Left kidney (tissue), 8 donors: ENCODE measurements at places on chromosomes 13 and 19.

DNA sequence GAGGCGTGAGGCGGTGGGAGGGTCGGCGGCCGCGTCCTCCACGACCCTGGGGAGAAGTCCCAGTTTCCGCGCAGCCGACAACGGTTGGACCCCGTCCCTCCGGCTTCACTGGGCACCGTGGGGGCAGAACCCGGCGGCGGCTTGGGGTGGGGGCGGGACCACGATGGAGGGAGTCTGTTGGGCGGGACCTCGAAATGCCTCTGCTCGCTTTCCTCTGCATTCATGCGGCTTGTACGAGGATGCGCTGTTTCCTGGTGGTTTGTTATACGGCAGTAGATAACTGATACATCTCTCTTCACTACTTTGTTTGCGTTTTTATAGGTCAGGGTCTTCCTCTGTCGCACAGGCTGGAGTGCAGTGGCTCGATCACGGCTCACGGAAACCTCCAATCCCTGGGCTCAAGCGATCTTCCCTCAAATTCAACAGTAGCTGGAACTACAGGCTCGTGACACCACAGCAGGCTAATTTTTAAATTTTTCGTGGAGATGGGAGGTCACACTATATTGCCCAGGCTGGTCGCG lies 24.6 kb upstream of the ZNF846 start:
- DNase-seq = no peak

- DNase-seq = no peak
Measured at GRCh38 chr19:44954278-44954648, 917 bp upstream of the CLPTM1 start.

DNA sequence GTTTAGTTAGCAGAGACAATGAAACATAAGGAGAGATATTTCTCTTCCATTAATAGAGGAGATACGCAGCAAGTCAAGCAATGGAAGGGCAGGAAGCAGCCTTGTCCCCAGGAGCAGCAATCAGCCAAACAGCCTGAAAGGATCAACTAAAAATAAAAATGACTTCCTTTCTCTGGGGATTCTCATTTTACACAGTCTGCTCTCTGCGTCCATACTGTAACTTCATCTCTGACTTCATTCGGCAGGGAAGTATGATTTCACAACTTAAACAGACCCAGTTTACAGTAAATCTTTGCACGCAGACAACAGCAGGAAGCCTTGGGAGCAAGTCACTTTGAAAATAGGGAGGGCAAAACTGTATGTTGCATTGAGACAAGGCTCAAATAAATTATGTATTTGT lies 826.7 kb downstream of the DIAPH3 start:
- no peak for DNase-seq

GRCh38 chr13:102901056-102901455 lies 55.2 kb downstream of the ERCC5 start:
- DNase-seq = no peak

GRCh38 chr19:10965398-10965797 lies 4.6 kb downstream of the SMARCA4 start:
- DNase-seq = no peak

DNA sequence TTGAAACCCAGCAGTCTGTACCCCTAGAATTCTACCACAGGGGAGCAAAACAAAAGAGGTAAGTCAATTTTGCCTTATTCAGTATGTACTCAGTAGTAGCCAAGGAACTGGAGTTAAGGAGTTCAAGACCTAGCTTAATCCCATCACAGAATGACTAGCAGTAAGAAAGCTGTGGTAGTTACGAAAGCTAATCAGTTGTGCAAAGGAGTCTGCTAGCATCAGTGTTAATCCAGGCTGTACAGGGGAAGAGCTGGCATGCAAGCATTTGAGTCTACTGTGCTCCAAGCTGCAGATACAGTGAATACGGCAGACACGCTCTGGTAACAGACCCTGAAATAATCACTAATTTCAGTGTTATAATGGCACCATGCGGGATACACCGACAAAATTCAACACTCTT lies 4.7 kb downstream of the DNMT1 start:
- DNase-seq = no peak

DNA sequence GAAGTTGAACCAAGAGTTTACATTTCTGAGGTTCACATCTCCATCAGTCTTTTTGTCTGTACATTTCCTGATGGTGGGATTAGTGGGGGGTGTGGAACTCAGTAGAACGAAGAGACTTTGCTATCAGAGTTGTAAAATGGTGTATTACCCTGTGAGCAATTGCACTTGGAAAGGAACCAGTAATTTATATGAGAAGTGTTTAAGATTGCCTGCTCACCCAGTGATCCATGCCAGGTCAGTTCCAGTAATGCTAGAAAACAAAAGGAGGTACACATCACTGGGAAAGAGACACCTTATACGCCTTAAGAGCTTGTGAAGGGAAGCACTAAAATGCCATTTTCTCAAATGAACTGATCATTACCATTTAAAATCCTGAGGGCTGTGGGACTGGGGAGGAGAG lies 7.5 kb upstream of the DACH1 start:
- DNase-seq = no peak

- no peak for DNase-seq
Measured at GRCh38 chr13:106835477-106835876, 267.5 kb upstream of the ARGLU1 start.

- DNase-seq = no peak
Measured at GRCh38 chr13:79973533-79973963, 367.4 kb downstream of the SPRY2 start.

- DNase-seq = no peak
Measured at GRCh38 chr13:27128825-27129627, 42.6 kb downstream of the USP12 start.

DNA sequence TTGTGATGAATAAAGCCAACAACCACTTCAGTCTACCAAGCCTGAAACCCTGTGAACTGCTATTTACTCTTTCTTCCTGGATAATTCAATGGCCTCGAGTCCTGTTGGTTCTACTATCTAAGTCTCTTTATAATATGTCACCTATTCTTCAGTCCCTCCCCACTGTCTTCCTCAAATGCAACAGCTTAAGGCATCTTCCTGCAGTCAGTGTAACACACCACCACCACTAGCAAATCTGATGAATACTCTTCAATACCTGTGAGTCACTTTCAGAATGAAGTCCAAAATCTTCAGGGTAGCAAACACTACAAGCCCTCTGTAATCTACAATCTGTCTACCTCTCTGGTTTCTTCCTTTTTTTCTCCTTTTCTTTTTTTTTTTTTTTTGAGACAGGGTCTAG lies 32.9 kb downstream of the ZDHHC20 start:
- no peak for DNase-seq

DNA sequence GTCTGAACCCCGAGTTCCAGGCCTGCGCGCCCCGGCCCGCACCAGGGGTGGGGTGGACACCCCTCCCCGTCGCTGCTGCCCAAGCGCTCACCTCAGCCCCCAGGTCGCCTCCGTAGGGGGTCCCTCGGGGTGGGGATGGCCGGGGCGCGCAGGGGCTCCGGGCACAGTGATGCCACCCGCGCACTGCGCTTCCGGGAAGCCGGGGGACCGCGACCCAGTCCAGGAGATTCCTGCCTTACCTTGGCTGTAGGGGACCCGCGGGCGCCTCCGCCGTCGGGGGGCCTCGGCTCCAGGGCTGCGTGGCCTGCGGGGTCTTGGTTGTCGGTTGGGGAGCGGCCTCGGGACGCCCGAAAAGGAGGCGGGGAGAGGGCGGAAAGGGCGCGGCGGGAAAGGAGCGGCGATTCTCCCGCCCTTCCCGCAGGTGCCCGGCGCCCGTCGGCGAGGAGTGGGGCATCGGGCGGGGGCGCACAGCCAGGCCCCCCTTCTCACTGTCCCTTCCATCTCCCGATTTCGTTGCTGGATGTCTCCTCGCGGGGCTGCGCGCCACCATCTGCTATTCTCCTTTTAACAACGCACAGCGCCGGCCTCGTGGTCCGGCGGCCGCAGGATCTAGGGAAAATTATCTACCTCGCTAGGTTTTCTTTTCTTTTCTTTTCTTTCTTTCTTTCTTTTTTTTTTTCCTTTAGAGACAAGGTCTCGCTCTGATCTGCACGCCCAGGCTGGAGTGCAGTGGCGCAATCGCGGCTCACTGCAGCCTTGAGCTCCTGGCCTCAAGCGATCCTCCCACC lies at the start of gene KEAP1:
TSS of gene KEAP1 (minus strand) at position 355 of the 788 bp plus-strand sequence. CDS start 3,323 bp downstream, outside the sequence.
- DNase-seq = no peak

DNA sequence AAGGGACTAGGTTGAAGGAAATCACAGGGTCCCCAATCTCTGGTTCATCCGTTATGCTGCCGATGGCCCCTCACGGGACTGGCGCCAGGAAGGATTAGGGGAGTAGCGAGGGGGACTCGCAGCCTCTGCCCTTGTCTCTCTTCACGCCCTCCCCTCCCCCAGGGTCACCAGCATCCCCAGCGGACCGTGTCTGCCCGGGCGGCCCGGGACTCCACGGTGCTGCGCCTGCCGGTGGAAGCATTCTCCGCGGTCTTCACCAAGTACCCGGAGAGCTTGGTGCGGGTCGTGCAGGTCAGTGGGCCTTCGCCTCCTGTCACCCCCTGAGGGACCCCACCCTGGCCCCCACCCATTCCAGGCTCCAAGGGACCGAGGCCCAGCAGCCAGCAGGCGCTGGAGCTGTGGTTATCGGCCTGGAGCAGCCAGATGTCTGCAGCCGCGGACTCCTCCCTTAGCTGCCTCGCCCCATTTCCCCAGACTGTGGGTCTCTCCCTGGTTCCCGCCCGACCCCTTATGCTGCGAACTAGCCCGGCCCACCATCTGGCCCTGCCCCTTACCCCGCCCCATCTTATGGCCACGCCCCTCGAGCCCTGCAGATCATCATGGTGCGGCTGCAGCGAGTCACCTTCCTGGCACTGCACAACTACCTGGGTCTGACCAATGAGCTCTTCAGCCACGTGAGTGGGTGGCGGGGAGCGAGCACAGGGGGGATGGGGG lies 5.4 kb downstream of the PNPLA6 start:
- DNase-seq = no peak

- no peak for DNase-seq
Measured at GRCh38 chr13:99659226-99659625, 158.0 kb downstream of the TM9SF2 start.

- no peak for DNase-seq
Measured at GRCh38 chr19:44566984-44567383, 37.5 kb upstream of the CEACAM20 start.

- no peak for DNase-seq
Measured at GRCh38 chr13:65638572-65639168, 1591.5 kb downstream of the PCDH9 start.

- no peak for DNase-seq
Measured at GRCh38 chr19:37217480-37217774, 587 bp upstream of the ZNF383 start.

DNA sequence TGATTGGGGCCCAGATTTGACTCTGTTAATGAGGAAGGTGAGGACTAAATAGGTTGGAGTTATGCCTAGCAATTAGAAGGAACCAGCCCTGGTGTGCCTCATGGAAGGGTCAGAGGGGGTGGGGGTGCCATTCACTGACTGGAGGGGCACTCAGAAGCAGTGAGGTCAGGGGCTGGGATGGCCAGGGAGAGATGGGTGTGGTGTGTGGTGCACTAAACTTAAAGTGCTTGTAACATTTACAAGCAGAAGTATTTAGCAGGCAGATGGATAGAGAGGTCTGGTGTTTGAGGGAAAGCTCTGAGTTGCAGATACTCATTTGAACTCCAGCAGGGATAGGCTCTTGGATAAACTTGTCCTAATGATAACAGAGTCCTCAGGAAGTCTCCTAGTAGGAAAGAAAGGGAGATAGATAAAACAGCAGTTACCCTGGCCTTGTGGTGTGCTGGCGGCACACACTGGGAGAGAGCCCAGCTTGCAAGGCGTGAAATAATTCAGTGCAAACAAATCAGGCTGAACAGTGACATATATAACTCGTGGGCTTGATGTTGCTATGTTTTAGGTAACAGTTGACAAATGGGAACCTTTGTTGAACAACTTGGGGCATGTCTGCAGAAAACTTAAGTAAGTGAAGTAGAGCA lies 20.0 kb upstream of the UPF3A start:
- DNase-seq = no peak

- DNase-seq = no peak
Measured at GRCh38 chr13:113967206-113967720, 6.6 kb downstream of the C13orf46 start.

DNA sequence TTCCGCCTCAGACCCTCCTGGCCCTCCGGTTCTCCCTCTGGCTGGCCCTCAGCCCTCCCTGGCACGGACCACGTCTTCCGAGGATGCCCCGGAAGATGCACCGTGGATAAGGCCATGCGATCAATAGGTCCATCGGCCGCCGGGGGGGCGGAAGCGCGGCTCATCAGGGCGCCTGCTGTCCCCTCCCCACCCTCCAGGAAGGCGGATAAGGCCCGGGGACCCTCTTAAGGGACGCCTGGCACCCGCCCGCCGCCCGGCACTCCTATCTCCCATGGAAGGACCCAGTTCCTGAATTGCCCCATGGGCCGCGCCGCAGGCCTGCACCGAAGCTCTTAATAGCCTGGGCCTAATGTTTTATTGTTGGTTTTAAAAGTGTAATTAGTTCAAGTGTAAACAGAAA lies 46.2 kb upstream of the TCF3 start:
- DNase-seq = no peak

- peak; percentile 5 for DNase-seq
Measured at GRCh38 chr13:29402166-29402636, 193.3 kb downstream of the SLC7A1 start.

DNA sequence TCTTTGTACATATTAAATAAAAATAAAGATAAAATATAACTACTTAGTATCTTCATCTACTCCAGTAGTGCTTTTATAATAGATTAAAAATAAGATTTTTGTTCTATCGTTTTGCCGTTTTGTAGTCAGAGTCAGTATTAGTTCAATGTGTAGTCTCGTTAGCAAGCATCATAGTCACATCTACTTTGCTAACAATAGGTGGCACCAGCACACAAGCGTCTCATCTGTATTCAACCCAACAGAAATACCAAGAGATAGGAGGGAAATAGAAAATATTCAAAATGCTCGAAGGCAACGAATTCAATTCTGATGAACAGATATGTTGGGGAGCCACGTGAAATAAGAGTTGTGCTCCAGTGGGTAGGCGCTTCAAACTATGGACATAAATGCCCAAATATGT lies 21.4 kb upstream of the MICU2 start:
- DNase-seq = no peak

GRCh38 chr19:29840066-29840950 lies 28.5 kb downstream of the CCNE1 start:
- DNase-seq = no peak

DNA sequence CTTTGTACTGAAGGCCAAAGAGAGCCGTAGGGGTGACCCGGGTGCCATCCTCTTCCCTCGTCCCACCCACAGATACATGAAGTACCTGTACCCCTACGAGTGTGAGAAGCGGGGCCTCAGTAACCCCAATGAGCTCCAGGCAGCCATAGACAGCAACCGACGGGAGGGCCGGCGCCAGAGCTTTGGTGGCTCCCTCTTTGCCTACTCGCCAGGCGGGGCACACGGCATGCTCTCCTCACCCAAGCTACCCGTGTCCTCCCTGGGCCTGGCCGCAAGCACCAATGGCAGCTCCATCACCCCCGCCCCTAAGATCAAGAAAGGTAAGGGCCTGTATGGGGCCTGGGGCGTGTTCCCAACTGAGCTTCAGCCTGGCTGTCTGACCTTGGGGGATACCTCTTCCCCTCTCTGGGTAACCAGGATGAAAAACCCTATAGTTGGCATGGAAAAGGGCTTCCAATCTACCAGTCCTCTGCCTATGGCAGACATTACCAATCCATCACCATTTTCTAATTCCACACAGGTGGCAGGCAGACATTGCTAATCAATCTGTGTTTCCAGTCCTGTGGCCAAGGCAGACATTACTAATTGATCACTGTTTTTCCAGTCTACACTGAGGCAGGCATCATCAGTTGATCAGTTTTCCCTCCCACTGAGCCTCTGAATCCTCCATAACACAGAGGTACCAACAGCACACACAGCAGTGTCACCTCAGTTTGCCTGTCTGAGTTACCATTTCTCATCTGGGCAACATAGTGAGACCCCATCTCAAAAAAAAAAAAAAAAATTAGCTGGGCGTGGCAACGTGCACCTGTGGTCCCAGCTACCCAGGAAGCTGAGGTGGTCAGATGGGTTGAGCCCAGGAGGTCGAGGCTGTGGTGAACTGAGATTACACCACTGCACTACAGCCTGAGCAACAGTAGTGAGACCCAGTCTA lies 19.1 kb upstream of the WDR18 start:
- DNase-seq = no peak
